Left ventricle myocardium inferior (tissue), 1 donor: ENCODE measurements at places on chromosomes 5 and 9. TPM values are rescaled to one million over a fixed set of nuclear protein-coding genes. Genes with fewer than 3 reads are reported as not detected.
A peak's percentile ranks its signal among the peaks of the same experiment; 100 is the strongest.

- peaks cover 52% of the 10 kb centered on the region for H3K4me1 ChIP-seq
- peak overlapping the region; percentile 92 for H3K4me3 ChIP-seq
- H3K36me3 ChIP-seq = no peaks in the 10 kb centered on the region
Observed at GRCh38 chr9:111481885-111482636, 2.1 kb downstream of the ECPAS start.

DNA sequence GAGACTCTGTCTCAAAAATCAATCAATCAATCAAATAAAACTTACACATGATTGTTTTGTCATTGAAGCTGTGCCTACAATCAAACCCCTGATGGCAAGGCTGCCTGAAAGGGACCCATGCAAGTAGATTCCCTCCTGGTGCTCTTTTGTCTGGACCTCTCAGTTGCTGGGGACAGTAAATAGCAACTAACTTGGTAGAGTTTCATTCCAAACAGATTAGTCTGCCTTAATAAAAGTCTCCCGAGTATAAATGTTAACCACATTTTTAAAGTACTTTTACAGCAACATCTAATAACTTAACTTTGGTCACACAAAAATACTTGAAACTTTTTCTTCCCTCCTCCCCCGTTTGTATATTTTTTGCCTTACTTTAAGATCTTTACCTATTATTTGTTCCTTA, 105.5 kb downstream of the FEM1C start:
- H3K4me3 ChIP-seq = no peak overlapping the region
- H3K36me3 ChIP-seq = no peaks in the 10 kb centered on the region
- H3K27ac ChIP-seq = no peak overlapping the region
- no peaks in the 10 kb centered on the region for H3K27me3 ChIP-seq
- no peak for DNase-seq

ERMP1 gene
- total RNA-seq = 23.9 TPM

IFNA8 gene
- total RNA-seq = not detected

DNA sequence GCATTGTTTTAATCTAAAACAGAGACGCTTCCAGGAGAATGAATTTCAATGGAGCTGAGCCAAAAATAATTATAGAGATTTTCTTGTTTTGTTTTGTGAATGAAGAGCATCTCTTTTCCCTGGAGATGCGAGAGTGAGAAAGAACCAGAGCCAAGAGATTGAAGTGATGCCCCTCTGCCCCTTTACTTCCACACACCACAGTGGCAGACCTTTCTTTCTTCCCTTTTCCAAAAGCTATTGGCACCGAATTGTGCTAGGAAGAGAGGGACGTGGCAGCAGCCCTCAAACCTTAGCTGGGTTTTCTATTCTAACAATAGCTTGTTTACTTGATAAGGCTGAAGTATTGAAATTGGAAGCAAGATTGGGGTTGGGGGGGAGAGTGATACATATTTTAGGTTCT, 133.0 kb upstream of the TMEM161B start:
- no peak for DNase-seq
- H3K4me1 ChIP-seq = peaks cover 23% of the 10 kb centered on the region
- no peak overlapping the region for H3K4me3 ChIP-seq
- no peak overlapping the region for H3K27ac ChIP-seq

- no peak overlapping the region for H3K27ac ChIP-seq
- H3K36me3 ChIP-seq = no peaks in the 10 kb centered on the region
- no peak overlapping the region for H3K4me3 ChIP-seq
- DNase-seq = no peak
- H3K27me3 ChIP-seq = no peaks in the 10 kb centered on the region
Observed at GRCh38 chr9:117869712-117870111, 165.5 kb downstream of the TLR4 start.

DNA sequence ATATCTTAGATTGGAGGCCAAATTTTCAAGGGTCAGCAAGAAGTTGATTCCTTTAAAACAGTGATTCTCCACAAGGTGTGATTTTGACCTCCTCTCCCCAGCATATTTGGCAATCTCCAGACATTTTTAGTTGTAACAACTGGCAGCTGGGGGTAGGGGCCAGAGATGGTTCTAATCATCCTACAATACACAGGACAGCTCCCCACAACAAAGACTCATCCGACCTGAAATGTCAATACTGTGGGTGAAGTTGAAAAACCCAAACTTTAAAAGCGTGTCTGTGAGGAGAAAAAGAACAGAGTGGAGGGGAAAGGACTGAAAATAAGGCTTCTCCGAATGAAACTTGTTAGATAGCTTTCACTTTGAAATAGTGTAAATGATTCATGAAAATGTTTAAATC, 10.0 kb upstream of the STRBP start:
- H3K27me3 ChIP-seq = no peaks in the 10 kb centered on the region
- H3K4me3 ChIP-seq = no peak overlapping the region
- no peaks in the 10 kb centered on the region for H3K36me3 ChIP-seq
- no peak overlapping the region for H3K27ac ChIP-seq
- H3K4me1 ChIP-seq = peaks cover 13% of the 10 kb centered on the region
- no peak for DNase-seq

GRCh38 chr5:113105693-113106280, 129.2 kb downstream of the DCP2 start:
- no peak for DNase-seq
- no peak overlapping the region for H3K4me3 ChIP-seq
- H3K4me1 ChIP-seq = peaks cover 45% of the 10 kb centered on the region
- H3K27ac ChIP-seq = no peak overlapping the region
- H3K27me3 ChIP-seq = no peaks in the 10 kb centered on the region
